ENCODE measurements at places on chromosomes 7 and 10.

- DNase-seq = peak; percentile 62
Measured at GRCh38 chr10:124566981-124567835, 105.6 kb downstream of the LHPP start.

- no peak for DNase-seq
Measured at GRCh38 chr7:85737426-85737825, 550.6 kb upstream of the SEMA3D start.

DNA sequence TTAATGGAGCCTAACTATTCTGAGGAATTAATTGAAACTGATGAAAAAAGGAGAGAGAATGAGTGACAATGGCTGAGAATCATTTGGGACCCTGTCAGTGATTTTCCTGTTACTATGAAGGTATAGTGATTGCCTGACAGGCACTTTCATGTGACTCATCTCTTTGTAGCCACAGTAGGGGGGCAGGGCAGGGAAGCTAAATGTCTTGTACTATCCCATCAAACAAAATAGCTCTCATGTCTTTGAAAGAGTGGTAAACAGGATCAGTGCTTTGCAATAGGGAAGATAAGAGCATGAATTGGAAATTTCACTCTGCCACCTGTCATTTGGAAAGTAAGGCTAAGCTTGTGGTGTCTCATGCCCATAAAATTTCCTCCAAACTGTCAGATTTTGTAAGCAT lies 94.5 kb upstream of the GSDME start:
- no peak for DNase-seq

- no peak for DNase-seq
Measured at GRCh38 chr7:148723846-148724245, 25.1 kb downstream of the CUL1 start.

GRCh38 chr7:72152161-72153131 lies 259.7 kb downstream of the CALN1 start:
- no peak for DNase-seq

- DNase-seq = no peak
Measured at GRCh38 chr7:66353547-66353946, 148.4 kb downstream of the TPST1 start.

- no peak for DNase-seq
Measured at GRCh38 chr7:117269417-117269816, 53.4 kb downstream of the WNT2 start.

DNA sequence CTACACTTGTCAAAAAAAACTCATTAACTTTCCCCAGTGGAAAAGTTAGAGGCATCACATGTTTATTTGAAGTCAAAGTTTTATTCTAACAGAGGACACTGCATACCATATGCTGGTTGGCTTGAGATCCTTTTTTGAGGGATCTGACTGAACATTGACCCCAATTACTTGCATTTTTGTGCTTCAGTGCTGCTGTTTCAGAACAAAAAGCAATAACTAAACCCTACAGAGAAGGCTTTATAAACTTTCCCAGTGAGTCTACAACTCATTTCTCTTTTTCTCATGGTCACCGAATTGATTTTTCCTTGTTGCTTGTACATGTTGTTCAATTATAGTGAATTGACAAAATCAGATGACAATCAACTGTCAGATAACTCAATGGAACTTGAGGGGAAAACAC lies 69.3 kb upstream of the PHYHIPL start:
- DNase-seq = no peak

DNA sequence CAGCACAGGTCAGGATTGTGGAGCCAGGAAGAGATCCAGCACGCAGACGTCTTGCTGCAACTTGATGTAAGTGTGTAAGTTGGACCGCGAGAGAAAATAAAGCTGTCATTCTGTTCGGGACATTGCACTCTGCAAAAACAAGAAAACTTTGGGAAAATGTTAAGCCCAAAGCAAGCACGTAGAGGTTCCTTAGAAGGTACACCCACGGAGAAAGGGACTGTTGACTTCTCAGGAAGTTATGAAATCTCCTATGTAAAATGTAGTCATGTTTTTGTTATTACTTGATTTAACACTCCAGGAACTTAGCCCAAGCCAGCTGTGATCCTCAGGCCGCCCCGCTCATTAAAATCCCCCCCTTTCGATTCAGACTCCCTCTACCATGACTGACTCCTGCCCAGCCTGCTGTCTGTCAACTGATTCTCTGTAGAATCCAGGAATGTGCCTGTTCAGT lies 196.1 kb upstream of the TCF7L2 start:
- DNase-seq = no peak

DNA sequence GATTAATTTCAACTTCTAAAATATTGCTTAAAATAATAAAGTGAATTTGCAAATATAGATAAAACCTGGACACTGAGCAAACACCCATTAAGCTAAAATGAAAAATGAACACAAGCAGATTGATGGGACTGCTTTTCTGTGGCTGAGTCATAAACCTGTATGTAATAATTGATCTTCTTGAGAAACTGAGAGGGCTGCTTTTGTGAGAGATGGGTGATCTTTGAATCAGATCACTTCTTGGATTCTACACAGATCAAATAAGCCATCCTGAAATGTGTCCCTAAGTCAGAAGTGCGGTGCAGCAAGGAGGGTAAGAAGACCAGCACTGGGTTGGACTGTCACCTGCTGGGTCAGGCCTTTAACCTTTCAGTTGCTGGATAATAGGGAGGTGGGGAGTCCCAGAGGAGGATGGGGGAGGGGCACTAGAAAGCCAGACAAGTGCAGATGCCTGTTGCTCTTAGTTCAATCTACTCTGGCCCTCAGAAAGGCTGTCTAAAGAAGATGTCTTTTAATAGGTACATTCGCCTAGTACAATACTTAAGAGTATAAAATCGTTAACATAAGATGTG lies 178.2 kb upstream of the NAMPT start:
- DNase-seq = no peak

DNA sequence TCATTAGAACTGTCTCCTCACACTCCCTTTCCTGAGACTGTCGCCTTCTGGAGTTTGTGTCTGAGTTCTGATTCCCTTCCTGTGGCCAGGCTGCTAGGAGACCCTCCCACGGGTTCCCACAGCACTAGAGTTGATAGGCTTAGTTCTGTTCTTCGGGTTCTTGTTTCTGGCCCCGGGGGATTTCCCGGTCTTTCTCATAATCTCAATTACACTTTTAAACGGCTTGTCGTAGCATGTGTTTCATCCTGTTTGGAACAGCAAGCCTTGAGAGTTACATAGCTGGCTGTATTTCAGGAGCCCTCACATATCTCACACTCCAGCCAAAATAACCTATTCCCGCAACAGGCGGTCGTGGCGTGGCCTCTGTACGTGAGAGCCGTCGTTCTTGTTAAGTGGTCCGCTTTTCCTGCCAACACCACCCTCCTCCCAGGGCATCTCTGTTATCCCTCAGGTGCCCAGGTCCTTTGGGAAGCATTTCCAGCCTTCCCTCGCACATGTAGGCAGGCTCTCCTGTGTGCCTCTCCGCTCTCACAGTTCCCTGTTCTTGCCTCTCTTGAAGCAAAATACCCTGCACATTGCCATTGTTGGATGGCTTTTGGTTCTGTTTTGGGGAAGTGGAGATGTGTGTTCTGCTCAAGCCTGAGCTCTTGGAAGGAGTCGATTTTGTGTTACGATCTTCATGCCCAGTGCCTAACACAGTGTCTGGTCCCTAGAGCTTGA lies 46.0 kb downstream of the CDC123 start:
- DNase-seq = no peak

GRCh38 chr7:138244606-138245005 lies 168.3 kb downstream of the AKR1D1 start:
- DNase-seq = no peak

Data from posterior vena cava (tissue), 2 donors.